COLO829 (cell line): ENCODE measurements at places on chromosomes 5 and 9.

DNA sequence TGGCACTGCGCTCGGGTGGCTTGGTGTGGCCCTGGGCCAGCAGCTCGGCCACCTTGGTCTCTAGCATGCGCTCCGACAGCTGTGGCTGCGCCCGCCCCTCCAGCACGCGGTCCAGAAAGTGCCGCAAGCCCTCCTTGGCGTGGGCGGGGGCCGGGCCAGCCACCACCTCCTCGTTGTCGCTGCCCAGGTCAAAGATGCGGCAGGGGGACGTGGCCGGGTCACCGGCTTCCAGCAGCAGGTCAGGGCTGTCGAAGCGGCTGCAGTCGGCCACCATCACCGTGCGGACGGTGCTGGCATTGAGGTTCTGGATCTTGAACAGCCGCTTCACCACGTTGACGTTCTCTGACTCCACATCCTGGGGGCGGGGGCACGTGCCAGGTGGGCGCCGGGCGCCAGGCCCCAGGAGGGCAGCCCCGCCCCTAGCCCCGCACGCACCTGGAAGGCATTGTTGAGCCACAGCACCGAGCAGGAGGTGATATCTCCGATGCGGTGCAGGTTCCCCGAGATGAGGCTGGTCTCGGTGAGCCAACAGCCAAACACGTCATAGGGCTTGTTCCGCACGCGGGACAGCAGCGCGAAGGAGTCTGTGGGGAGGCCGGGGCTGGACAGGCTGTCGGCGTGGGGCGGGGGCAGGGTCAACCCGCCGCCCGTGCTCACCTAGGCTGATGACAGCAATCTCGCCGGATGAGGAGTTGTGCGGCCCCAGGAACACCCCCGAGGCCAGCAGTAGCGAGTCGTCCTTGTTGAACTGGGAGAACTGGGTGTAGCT, 2.2 kb downstream of the FBXW5 start:
- DNase-seq, result no peak

GRCh38 chr5:27083449-27084415, 45.3 kb upstream of the CDH9 start:
- no peak for DNase-seq

GRCh38 chr9:134375430-134376385, 49.5 kb downstream of the RXRA start:
- no peak for DNase-seq

- DNase-seq, result no peak
These were observed 110.0 kb downstream of the PSAT1 start for GRCh38 chr9:78406933-78407332.

DNA sequence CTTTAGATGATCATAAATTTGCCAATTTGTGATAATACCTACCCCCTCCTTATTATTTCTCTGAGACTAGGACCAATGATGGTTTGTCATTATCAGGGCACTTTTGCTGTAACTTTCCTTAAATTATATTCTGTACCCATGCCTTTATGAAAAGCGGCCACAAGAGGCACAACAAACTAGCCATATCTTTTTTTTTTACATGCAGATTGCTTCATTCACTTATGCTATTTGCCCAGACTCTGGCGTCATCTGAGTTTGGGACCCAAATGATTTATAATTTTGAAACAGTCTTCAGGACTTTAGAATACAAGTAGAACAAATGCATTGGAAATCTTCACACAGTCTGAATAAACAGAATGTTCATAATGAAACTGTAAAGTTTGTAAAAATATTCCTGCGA, 408.1 kb downstream of the MAT2B start:
- no peak for DNase-seq

- DNase-seq, result peak; percentile 4
These were observed 262.9 kb downstream of the SEMA5A start for GRCh38 chr5:9283021-9283420.

DNA sequence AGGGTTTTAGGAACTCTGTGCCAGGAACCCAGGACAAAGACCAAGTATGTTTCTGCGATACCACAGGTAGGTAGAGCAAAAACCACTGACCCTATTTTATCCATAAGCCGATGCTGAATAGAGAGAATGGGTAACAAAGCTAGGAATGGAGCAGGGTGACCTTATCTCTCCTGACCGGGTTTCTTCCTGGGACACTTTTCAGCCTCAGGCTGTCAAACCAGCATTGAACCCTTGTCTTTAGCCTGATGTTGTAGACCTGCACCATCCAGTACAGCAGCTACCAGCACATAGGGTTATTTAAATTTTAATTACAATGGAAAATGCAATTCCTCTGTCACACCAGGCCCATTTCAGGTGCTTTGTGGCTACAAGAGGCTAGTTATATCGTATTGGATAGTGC, 43.1 kb upstream of the DMRT3 start:
- no peak for DNase-seq
